ENCODE measurements at places on chromosomes 7 and 10. TPM values are rescaled to one million over a fixed set of nuclear protein-coding genes. Genes with fewer than 3 reads are reported as not detected.

DNA sequence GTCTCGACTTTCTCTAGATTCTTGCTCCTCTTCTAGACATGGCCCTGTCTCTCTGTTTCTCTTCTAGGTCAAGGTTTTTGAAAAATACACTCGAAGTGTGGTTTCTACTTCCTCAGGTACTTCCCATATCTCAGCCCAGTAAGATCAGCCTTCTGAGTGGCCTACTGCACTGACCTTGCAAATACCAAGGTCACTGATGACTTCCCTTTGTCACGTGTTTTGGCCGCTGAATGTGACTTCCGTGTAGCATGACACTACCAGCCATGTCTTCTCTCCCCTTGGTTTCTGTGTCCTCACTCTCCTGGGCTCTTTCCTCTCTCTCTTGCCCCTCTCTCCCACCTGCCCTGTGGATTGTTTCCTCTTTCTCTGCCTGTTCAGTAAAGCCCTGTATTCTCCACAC is 7.9 kb upstream of the WIPF3 start:
- DNase-seq: no peak

The STEAP2 gene
- not detected for total RNA-seq

GRCh38 chr7:40880581-40880980 is 745.8 kb downstream of the SUGCT start:
- no peak for DNase-seq

DNA sequence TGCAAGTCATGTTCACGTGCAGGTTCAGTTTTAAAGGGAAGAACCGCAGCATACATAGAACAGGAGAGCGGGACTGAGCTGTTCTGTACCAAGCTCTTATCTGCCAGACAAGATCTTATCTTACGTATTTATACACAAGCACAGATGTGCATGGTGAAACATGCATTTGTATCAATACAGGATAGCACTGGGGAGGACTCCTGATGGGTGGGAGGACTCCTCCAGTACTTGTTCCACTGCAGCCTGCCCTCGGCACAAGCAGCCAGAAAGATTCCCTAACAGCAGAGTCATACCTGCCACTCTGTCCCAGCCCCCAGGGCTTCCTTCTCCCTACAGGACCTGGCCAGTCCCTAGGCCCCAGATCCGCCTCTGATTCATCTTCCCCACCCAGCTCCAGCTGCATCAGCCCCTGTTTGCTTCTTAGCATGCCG is 13.2 kb upstream of the PRKCQ start:
- peak; percentile 32 for DNase-seq

The ZNF727 gene
- total RNA-seq: 0.57 TPM

- DNase-seq: no peak
These were observed 220.5 kb downstream of the CCSER2 start for GRCh38 chr10:84548869-84549268.

The SCIN gene
- total RNA-seq: 1.7 TPM

The TAS2R41 gene
- 0.29 TPM for total RNA-seq

GRCh38 chr7:139630643-139631519 is 107.4 kb downstream of the CLEC2L start:
- no peak for DNase-seq

GRCh38 chr7:133040674-133041073 is 41.2 kb downstream of the CHCHD3 start:
- no peak for DNase-seq

GRCh38 chr7:55066524-55066923 is 47.7 kb downstream of the EGFR start:
- no peak for DNase-seq

- DNase-seq: no peak
These were observed 15.4 kb downstream of the TAS2R41 start for GRCh38 chr7:143492799-143493739.

DNA sequence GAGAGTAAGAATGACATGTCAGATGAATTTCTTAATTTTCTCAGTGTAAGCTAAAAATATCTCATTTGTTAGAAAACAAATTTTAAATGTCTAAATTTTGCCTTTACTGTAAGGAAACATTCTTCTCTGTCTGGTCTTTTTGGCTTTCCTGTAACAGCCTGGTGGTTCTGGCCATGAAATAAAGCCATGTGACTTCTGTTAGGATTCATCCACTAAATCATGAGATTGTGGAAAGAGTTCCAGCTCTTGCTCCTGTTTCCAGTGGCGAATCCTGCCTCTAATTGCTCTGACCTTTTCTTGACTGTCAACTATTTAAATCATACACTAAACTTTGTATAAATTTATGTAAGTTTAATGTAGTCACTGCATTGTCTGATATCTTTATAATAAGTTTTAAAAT is 398.5 kb upstream of the AKR1E2 start:
- no peak for DNase-seq

The MMD2 gene
- not detected for total RNA-seq

DNA sequence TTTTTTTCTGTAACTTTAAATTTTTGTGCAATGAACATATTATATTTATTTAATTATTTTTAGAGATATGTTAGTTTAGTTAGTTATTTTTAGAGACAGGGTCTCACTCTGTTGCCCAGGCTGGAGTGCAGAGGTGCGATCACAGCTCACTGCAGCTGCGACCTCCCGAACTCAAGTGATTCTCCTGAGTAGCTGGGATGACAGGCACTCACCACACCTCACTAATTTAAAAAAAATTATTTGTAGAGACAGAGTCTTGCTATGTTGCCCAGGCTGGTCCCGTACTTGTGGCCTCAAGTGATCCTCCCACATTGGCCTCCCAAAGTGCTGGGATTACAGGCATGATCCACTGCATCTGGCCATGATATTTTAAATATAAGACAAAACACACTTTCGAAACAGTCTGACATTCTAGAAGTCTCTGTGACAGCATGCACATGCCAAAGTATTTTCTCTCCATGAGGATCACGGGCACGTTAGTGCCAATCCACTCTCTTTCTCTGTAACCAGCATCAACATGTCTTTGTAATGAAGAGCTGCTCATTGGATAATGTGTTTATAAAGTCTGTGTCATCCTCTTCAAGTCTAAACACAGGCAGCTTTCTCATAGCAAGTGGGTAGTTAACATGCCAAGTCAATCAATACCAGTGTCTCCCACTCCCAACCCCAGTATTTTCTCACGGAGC is 137.4 kb downstream of the GLI3 start:
- DNase-seq: no peak

DNA sequence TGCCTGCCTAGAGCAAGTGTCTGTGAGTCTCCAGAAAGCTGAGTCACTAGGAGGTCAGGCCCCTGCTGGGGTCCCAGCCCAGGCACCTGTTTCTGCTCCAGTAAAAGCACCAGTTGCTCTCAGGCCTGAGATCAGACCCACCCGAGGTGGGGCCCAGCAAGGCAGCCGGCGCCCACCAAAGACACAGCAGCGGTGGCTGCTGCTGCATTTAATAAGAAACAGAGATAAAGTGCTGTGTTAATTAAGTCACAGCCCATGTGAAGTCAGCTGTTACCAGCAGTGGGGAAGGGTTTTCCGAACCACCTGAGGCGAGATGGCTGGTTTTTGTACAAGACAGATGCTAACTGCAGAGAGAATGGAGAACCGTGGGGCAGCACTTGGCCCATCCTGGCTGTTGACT is 12.1 kb upstream of the LRRC18 start:
- no peak for DNase-seq

DNA sequence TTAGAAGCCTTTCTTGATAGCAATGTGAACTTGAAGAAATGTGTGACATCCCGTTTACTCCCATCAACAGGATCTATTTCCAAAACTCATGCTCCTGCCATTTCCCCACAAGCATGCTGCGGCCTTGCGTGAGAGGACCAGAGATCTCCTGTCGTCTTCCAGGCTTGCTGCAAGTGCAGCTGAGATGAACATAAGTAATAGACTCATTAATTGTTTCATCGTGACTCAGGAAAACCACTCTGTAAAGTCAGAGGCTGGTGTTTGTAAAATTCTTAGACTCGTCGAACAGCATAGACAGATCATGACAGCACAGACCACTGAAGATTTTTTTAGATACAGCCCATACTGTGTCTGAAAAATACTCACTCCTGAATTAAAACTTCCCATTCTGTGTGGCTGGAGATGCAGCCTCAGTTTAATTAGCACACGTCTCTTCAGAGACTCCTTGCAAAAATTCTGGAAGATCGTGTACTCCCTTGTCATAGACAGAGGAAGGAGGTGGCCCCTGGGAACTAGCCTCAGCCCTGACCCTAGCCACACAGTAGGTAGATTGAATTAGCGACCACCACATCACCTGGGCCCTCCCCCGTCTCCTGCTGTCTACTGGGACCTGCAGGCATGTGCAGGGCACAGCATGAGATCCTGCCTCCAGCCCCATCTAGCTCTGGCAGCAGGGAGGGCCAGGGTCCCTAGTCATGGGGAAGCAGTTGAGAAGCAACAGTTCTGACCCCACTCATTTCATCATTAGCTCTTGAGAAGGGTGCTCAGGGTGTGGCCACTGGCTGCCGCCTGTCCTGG is 226.0 kb downstream of the CELF2 start:
- no peak for DNase-seq

DNA sequence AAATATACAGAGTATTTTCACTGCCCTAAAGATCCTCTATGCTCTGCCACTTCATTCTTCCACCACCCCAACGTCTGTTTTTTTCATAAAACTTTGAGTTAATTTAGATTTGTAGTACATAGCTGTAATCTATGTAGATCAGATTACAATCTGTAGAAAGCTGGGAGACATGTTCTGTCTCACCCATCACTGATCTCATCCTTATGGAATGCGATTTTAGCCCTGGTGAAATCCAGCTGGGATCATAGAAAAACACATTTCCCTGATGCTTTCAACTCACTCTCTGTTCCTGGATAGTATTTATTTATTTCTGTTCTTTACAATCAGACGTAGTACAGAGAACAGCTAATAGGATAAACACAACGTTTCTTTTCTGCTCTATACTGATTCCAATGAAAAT is 521.0 kb downstream of the KIF20B start:
- no peak for DNase-seq

- DNase-seq: no peak
These were observed 417.9 kb upstream of the LRGUK start for GRCh38 chr7:133709036-133709880.

The IDI2 gene
- total RNA-seq: not detected

The TNS3 gene
- not detected for total RNA-seq

The CYP2E1 gene
- total RNA-seq: 0.48 TPM

The GARIN1A gene
- total RNA-seq: 0.92 TPM

The LRIT1 gene
- total RNA-seq: not detected

DNA sequence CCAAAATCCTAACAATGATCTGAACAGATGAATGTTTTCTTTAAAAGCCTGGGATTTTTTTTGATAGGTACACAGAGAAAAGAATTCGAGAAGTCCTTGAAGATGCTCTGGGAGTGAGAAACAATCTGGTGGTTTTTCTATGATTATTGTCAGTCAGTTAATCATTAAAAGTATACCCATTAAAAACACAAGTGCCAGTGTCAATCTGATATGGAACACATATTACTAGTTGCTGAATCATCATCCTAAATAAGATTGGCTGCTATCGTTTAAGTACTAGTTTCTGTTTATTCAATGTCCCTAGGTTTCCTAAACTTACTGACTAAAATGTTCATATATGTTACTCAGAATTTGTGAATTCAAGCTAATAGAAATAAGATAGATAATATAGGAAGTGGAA is 16.1 kb downstream of the COL28A1 start:
- no peak for DNase-seq

The COL1A2 gene
- 0.06 TPM for total RNA-seq

- DNase-seq: no peak
These were observed 594.9 kb downstream of the REEP3 start for GRCh38 chr10:64115908-64116643.

The GLI3 gene
- not detected for total RNA-seq

DNA sequence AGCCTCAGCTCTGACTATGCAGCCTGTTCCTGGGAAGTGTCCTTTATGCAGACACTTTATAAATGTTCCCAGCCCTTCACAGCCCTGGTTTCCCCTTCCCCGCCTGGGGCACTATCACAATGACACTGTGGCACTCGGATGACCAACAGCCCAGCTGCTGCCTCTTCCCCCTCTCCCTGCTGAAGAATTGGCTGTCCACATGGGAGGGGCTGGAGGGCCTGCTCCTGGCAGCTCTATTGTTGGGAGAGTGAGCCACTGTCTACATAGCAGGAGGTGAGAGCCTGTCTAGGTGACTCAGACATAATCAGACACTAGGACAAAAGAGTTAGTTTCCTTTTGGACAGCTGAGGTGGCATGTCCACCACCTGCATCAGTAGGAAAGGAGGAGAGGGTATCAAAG is 437.5 kb downstream of the PLXNA4 start:
- DNase-seq: no peak
